Astrocyte of the cerebellum (primary cell): ENCODE measurements at places on chromosomes 11 and 22.
A peak's percentile ranks its signal among the peaks of the same experiment; 100 is the strongest.

- no peak for DNase-seq
Measured at GRCh38 chr11:12682737-12683500, 8.7 kb downstream of the TEAD1 start.

- DNase-seq = no peak
Measured at GRCh38 chr22:36223504-36223903, 15.8 kb downstream of the APOL2 start.

- no peak for DNase-seq
Measured at GRCh38 chr22:21589396-21589795, 21.9 kb downstream of the UBE2L3 start.

- peak; percentile 35 for DNase-seq
Measured at GRCh38 chr22:24521791-24522245, 26.7 kb downstream of the UPB1 start.

DNA sequence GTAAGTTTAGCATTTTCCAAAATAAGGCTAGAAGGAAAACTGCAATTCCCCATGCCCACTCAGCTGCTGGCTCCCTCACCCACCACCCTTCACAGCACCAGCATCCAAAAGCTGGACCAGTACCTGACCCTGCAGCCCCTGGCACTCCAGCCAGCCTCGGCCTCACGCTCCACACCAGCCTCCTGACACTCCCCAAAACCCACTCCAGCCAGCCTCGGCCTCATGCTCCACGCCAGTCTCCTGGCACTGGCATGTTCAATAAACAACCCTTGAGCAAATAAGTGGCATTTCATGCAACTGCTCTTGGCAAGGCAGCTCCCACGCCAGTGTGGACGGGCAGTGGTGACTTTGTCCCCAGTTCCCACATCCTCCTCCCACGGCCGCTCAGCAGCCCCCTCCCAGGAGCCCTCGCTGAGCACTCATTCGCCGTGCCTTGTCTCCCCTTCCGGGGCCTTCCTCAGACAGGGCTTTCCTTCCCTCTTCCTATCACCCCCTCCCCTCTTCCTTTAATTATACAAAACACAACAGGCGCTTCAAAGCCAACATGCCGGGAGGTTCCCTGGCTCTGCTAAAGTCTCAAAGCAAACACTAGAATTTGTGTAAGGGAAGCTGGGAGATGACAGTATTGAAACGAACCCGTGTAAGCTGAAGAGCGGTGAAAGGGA lies 6.8 kb downstream of the TOLLIP start:
- no peak for DNase-seq

- DNase-seq = peak; percentile 45
Measured at GRCh38 chr11:76680518-76681425, 10.2 kb upstream of the LRRC32 start.

DNA sequence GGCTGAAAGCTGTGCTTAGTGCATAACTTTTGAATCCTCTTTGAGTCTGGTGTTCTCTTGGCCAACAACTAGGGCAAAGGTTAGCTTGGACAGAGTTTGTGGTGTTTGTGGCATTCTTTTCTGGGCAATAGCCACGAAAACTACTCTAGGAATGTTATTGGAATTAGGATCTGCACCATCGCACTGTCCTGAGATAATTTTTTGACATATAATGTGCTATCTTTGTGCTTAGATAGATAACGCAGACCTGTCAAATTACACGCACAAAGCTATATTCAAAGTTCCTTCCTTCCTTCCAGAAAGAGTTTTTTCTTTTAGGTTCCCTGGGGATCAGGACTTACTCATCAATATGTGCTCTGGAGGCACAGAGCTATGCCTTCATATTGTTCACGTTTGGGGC lies 166.8 kb upstream of the MTMR2 start:
- DNase-seq = peak; percentile 65
